HEK293T (cell line): ENCODE measurements at places on chromosomes 2 and 18.

GRCh38 chr2:201049455-201049854 is 22.0 kb downstream of the HYCC2 start:
- no peak for DNase-seq

- DNase-seq: no peak
Measured at GRCh38 chr2:203708846-203709396, 2.5 kb downstream of the CD28 start.

DNA sequence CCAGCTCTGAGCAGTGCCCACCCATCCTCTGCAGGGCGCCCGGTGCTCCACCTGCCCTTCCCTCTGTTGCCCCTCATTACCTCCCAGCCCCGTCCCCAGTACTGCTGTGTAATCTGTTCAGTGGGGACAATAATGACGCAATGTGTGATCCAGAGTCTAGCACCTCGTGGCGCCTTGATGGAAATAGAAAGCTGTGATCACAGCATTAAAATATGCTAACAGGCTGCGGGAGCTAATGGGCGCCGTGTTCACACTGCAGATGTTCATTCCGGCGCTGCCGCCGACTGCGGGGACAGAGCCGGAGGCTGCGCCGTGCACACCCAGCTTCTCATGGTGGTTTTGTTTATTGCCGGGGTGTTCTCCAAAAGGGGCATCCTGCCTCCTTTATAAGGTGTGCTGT is 235.2 kb downstream of the LDLRAD4 start:
- DNase-seq: no peak

- no peak for DNase-seq
Measured at GRCh38 chr18:6449213-6449612, 34.5 kb upstream of the L3MBTL4 start.

DNA sequence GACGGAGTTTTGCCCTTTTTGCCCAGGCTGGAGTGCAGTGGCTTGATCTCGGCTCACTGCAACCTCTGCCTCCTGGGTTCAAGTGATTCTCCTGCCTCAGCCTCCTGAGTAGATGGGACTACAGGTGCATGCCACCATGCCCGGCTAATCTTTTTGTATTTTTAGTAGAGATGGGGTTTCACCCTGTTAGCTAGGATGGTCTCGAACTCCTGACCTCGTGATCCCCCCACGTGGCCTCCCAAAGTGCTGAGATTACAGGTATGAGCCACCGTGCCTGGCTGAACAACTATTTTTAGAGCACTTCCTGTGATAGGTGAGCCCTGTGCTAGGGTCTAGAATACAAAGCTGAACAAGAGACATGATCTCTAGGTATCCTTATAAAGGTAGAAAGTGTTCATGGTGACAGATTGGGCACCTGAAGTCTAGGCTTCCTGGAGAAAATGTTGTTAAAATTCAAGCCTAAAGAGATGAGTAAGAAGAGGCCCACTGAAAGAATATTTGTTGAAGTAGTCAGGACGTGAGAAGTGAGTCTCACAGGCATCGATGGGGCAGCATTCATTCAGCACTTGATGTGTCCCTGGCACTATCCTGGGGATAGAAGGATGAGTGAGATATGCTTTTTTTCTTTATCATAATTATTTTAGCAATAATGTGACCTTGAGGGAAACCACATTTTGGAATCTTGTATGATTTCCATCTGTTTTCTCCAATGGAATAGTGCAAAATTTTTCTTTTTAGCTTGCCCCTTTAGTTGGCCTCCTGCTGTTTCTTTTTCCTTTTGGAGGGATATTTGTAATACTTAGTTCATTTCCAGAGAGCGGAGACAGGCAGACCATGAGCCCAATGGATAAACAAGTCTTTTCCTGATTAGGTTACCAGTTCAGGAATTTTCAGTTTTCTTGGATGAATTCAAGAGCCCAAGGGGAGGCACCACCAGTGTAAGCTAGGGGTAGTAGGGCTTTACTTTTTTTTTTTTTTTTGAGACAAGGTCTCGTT is 5.1 kb downstream of the ZNF236 start:
- no peak for DNase-seq

GRCh38 chr2:159703491-159703890 is 8.8 kb upstream of the MARCHF7 start:
- no peak for DNase-seq

- no peak for DNase-seq
Measured at GRCh38 chr18:51006948-51007789, 22.8 kb upstream of the SMAD4 start.

GRCh38 chr2:10009811-10010781 is 33.3 kb upstream of the KLF11 start:
- no peak for DNase-seq

GRCh38 chr2:226636586-226636985 is 163.0 kb downstream of the IRS1 start:
- no peak for DNase-seq
